ENCODE measurements at places on chromosomes 1 and 21.
A peak's percentile ranks its signal among the peaks of the same experiment; 100 is the strongest.

GRCh38 chr1:177863796-177864195, 106.1 kb downstream of the SEC16B start:
- DNase-seq, result no peak

- DNase-seq, result no peak
These were observed 173.0 kb downstream of the ADGRL4 start for GRCh38 chr1:78833491-78833890.

DNA sequence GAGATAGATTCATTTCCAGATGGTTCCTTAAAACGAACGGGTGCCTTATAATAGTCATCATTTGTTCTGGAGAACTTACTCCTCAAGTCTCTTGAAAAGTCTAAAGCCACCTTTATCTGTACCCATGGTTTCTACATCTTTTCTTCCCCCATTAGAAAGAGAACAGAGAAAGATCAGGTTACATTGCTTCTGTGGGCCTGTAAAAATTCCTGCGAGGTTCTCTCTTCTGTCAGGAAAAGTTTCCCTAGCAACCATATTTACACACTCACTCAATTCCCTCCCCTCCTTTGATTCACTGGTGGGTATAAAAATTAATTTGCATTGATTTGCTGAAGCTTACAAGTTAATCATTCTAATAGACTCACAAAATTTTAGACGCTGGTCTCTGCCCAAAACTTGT, 6.7 kb downstream of the PHC2 start:
- no peak for DNase-seq

GRCh38 chr1:234978397-234979295, 150.0 kb downstream of the TOMM20 start:
- DNase-seq, result peak; percentile 33

GRCh38 chr1:240492832-240493440, 119.0 kb downstream of the GREM2 start:
- DNase-seq, result no peak

- DNase-seq, result peak; percentile 62
These were observed 79.2 kb downstream of the TMEM53 start for GRCh38 chr1:44594871-44595735.

- no peak for DNase-seq
These were observed 134.2 kb downstream of the KAZN start for GRCh38 chr1:14732728-14733047.

GRCh38 chr1:43766086-43766784, 58.9 kb downstream of the ST3GAL3 start:
- DNase-seq, result no peak

DNA sequence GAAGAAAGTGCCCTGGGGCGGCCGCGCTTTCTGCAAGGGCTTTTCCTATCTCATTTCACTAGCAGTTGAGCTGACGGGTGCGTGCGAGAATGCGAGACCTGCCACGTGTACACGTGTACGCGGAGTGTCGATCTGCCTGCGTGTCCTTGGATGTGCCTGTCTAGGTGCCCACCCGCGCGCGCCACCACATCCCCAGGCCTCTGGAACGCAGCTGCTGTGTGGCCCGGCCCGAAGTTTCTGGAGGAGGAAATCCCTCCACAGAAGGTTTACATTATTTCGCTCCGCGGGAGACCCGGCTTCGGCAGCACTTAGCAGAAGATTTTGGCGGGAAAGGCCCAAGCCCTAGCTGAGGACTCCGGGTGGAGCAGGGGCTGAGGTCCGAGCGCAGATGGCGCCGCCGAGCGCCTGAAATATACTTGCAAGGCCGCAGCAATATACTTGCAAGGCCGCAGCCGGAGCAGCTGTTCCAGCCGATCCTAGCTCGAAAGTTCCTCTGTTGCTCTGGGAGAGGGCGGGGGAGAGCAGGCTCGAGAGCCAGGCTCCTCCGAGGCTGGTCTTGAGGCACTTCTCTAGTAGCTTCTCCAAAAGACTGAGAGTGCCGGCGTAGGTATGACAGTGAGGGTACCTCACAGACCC, 3.9 kb downstream of the TBX15 start:
- DNase-seq, result no peak

DNA sequence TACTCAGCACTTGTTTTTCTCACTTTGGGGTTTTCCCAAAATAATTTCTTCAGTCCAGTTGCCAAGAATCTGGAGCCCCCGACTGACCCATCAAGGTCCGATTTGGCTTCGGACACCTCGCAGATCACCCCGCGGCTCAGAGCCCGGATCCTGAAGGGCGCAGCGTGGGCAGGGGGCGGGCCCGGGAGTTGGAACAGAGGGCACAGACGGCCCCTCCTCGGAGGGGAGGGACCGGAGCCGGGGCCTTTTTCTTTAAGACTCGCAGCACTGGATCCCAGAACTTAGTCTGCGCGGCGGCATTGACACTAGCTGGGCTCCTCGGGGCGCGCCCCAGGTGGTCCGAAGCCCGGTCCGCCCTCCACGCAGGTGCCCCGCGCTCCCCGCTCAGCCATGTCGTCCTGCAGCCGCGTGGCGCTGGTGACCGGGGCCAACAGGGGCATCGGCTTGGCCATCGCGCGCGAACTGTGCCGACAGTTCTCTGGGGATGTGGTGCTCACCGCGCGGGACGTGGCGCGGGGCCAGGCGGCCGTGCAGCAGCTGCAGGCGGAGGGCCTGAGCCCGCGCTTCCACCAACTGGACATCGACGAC, at the start of gene CBR3:
TSS of gene CBR3 (plus strand) at position 277 of the 588 bp plus-strand sequence. CDS start at position 391, 114 bp downstream.
- peak; percentile 46 for DNase-seq

DNA sequence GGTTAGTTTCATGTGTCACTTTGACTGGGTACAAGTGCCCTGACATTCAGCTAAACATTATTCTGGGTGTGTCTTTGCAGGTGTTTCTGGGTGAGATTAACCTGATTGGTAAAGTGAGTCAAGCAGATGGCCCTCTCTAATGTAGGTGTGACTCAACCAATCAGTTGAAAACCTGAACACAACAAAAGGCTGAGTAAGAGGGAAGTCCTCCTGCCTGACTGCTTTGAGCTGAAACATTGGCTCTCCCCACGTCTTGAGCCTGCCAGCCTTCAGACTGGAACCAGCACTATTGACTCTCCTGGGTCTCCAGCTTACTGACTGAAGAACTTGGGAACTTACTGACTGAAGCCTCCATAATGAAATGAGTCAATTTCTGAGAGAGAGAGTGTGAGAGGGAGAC, 70.0 kb upstream of the C21orf91 start:
- DNase-seq, result no peak

GRCh38 chr1:228510803-228511413, 23.7 kb downstream of the RNF187 start:
- no peak for DNase-seq

DNA sequence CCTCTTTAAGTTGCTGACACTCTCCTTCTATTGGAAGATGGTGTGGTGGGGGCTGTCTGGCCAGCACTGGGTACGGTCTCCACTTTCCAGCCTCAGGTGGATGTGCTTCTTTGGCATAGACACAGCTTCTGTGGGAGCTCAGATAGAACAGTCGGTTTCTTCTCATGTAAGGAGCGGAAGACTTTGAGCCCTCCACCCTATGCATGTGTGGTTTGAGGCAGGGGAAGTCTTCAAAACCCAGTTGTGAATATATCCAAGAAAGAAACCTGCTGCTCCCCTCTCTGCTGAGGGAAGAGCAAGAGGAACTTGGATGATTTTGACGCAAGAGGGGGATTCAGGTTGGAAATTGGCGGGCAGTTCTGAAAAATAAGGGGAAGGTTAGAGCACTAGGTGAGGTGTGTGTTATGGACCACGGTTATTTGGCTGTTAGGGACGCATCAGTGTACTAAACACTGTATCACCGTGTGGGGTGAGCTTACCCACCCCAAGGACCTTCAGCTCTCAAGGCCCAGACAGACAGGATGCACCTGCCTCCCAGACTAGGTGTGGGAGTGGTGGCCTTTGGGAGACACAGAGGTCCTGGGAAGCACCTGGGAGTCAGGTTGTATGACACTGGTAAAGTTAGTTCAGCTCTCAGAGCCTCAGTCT, 36.2 kb downstream of the IL6R start:
- DNase-seq, result no peak

DNA sequence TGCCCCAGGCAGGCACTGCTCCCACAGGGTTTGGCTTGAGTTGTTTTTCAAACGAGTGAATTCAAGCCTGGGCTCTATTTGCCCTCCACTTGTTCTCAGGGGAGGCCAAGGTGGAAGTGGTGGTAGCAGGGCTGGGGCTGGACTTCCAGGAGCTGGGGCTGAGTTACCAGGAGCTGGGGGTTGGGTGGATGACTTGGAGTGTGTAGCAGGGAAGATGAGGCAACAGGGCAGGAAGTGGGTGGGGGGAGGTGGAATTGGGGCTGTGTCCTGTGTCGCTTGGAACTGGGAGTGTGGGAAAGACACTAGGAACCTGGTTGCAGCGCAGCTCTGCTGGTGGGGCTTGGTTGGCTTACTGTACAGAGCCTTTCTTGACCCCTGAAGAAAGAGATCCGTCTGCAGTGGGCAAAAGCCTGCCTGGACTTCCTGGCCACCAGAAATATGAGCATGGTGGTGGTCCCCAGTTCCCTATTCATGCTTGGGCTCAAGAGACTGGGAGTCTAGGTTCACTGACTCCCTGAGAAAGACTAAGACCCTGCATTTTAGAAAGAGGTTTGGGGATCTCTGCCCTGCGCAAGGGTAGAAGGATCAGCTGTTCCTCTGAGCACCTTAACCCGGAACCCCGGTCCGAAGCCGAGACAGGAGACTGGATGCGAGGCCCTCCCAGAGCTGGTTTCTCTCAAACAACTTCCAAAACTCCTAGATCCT, 3.1 kb downstream of the TFAP2E start:
- DNase-seq, result no peak

DNA sequence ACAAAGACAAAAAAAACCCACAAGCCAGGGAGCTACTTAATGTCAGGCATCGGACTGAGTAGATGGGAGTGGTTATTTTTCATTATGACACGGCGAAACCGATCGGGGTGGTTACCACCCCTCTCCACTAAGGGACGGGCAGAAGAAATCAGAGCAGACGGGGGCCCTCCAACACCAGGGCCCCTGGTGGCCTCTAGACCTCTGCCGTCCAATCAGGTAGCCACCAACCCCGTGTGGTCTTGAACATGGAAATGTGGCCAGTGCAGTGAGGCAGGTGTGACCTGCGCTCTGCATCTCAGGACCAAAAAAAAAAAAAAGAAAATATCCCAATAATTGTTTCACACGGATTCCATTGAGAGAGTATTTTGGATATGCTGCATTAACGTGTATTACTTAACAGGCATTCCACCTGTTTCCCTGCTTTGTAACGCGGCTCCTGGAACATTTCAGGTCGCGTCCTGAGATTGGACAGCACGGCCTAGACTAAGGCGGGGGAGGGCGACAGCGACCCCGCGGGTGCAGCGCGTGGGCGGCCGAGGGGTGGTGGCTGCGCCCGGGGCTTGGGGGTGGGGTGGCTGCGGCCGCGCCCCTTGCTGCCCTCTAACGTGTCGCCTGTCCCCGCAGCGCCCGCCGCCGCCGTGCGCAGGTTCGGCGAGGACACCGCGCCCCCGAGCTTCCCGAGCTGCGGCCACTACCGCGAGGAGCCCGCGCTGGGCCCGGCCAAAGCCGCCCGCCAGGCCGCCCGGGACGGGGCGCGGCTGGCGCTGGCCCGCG, 48.3 kb downstream of the SIM2 start:
- DNase-seq, result peak; percentile 17

DNA sequence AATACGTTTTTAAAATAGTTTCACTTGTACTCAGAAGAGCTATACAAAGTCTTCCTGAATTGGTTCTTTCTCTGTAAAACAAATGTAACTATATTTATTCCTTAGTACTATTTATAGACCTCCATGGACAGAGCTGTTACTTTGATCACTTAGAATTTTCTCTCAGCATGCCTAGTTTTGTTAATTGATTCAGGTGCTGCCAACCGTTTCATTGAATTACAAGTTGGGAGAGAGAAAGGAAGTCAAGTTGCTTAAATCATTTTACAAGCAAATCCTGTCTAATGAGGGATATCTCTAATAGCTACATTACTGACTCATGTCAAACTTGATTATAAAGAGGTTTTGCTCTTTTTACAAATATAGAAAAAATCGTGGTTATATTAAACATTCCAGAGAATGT, 241.0 kb downstream of the FMN2 start:
- no peak for DNase-seq

DNA sequence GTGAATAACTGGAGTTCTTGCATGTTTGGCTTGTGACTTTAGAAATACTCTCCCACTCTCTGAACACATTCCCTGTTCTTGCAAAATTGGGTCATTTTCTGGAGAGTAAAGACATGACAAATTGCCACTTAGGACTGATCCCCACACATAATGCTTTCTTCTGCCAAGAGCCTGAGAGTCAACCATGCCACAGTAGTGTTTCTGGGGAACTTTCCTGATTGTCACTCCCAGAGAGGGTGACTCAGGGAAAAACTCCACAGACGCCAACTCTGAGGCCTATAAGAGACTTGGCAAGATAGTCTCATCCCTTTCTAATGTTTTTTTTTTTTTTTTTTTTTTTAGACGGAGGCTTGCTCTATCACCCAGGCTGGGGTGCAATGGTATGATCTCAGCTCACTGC, 157.8 kb downstream of the ATG4C start:
- DNase-seq, result no peak

DNA sequence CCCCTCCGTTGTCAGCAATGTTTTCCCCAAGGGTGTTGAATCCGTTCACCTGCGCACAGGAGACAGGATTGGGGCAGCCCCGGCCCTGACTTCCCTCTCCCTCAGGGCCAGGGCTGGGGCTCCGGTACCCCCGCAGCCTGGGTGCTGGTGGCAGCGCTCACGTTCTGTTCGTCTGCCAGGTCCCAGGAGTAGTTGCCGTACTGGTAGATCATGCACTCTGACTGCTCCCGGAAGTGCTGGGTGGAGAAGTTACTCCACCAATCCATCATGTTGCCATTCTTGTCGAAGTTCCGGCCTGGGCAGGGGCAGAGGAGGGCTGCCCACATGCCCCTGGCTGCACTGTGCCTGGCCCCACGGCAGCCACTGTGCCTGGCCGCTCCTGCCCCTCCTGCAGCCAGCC, 6.1 kb downstream of the PRXL2B start:
- no peak for DNase-seq

DNA sequence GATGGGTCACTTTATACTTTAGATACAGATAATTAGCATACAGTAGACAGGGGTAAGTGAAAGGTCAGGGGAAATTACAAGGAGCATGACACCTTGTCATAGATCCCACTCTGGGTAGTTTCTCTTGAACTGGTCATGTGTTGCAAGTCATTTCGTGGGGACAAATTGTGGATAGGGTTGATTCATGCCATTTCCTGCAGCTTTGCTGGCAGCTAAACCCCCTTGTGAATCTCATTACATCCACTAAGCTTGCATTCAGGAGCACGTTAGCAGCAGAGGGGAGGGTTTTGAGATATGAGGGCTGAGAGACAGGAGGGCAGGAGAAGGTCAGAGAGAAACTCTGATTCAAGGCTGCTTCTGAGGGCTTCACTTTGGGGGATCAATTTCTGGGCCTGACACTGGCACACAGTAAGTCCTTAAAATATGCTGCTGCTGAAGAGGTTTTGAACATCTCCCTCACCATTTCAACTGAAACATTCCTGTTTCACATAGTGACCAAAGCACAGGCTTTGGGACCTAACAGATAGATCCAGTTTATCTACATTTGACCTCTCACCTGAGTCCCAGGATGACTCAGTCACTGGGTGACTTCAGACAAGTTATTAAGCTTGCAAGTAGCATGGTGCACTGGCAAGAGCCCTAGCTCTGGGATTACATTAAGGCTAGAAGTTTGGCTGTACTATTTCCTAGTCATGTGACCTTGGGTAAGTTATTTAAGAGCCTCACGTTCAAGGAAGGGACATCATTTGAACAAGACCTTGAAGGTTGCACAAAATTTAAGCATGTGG, 206.0 kb upstream of the USP24 start:
- DNase-seq, result no peak

All from NCI-H1092 treated with DMSO at 0.1 percent for 48 hours (cell line).